Lung microvascular endothelial cell (primary cell): ENCODE measurements at places on chromosomes 3 and 15. TPM values are rescaled to one million over a fixed set of nuclear protein-coding genes. Genes with fewer than 3 reads are reported as not detected.

The ALDH1A2 gene
- 24.6 and 34.5 TPM in 2 replicates for total RNA-seq

The GP9 gene
- total RNA-seq = not detected in 2 replicates

The GOLGA8O gene
- under 0.01 TPM in 1 of 2 replicates, not detected in the other for total RNA-seq

The SERP1 gene
- total RNA-seq = 82.4 and 134 TPM in 2 replicates

The FGF7 gene
- not detected in 2 replicates for total RNA-seq

The TNFSF10 gene
- 69.1 and 91.1 TPM in 2 replicates for total RNA-seq

The NDN gene
- total RNA-seq = 25.3 and 26.8 TPM in 2 replicates
